ENCODE measurements at places on chromosomes 4 and X.

GRCh38 chr4:152045807-152046571 is 285.2 kb upstream of the GATB start:
- DNase-seq, result no peak

GRCh38 chr4:29081234-29081955 is 1638.8 kb upstream of the PCDH7 start:
- DNase-seq, result no peak

GRCh38 chr4:8842614-8843013 is 29.0 kb downstream of the HMX1 start:
- no peak for DNase-seq

- no peak for DNase-seq
Measured at GRCh38 chrX:109283870-109284269, 198.0 kb downstream of the GUCY2F start.

DNA sequence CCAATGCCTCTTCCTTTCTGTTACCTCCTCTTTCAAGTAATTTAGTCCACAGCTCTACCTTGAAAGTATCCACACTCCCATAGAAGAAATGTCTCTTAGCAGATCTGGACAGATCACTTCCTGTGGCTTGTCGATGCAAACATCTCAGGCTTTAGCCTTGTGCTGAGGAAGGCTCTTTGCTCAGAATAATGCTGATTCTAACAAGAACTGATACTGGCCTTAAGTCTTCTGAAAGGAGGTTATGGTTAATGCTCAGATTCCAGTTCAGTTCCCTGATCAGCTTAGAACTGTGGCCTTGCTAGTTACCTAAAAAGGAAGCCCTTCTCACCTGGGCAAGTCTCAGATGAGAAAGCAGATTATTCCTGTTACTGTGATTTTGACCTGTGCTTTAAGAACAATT is 230.1 kb upstream of the FAT4 start:
- DNase-seq, result no peak

DNA sequence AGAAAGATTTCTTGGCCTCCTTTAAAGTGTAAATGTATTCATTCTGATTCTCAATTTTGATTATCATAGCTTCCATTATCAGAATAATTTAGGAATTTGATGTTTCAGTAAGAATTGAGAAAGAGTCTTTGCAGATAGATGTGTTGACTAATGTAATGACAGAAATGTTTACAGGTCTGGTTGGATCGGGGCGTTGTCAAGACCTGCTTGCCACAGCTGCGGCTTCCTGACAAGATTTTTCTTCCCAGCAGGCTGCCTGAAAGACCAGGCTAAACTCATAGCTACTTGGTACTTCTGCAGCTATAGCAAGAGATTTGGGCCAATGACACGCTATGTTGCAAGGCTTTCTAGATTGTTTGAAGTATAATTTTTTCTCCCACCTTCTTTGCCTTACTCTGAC is 91.5 kb upstream of the ANKRD50 start:
- DNase-seq, result no peak

DNA sequence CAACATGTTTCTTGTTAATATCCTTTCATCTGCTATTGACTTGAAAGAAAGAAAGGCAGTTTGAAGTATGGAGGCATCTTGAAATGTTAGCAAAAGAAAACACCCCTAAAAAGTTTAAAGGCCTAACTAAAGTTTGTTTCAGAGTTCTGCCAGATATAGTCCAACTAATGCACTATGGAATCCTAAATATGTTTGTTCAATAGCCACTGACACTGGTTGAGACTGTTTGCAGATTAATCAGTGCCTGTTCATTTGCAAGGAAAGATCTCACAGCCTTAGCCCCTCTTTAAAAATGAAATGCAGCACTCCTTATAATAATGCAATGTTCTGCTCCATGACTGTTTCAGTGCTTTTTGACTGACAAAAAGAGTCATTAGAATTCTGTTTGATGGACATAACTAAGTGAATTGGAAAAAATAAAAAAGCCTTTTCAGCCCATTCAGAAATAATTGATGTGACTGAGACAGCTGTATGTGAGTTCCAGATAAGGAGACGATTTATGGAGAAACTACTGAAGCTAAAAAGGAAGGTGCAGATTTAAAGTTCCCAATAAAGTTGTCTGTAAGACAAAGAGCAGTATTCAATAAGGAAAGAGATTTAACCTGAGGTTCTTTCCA is 192.0 kb downstream of the PCDH7 start:
- DNase-seq, result no peak

DNA sequence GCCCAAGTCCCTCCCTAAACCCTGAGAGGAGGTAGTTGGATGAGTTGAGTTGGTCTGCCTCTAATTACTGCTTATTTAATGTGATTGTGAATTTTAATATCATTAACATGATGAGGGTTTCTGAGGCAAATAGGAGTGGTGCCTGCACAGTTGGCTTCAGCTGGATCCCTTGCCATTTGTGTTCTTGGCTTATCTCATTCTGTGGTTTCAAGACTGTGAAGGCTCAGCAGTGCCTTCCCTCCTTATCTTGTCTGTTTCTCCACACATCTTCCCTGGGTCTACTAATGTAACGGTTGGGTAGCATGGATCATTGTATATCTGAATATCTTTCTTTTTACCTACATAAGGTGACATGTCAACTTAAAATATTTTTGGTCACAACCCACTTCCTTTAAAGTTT is 1.6 kb upstream of the SLC10A4 start:
- DNase-seq, result no peak

GRCh38 chr4:77599378-77599777 is 6.2 kb upstream of the CXCL13 start:
- peak; percentile 17 for DNase-seq
